GM18507 (cell line): ENCODE measurements at places on chromosomes 1 and 21.

GRCh38 chr1:151065089-151065645, 5.0 kb downstream of the MLLT11 start:
- DNase-seq: no peak

DNA sequence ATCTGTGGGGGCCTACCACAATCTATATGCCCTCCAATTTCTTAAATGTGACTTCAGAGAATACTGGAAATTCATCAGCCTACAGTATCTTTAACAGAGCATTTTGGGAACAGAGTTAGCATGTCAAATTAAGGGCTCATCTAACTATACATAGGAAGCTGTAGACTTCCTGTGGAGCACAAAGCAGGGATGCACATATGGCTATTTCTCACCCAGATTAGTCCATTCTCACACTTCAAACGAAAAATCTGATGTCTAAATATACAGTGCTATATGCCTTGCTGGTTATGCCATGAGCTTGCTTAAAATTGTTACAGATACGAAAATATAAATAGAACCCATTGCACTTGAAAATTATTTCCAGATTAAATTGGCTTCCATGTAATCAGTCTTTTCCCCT, 1922.8 kb downstream of the MRPL39 start:
- DNase-seq: no peak

- no peak for DNase-seq
These were observed 49.8 kb downstream of the ARHGEF16 start for GRCh38 chr1:3504151-3504821.

- DNase-seq: no peak
These were observed 83.3 kb downstream of the MPZL1 start for GRCh38 chr1:167805041-167805556.

GRCh38 chr1:163877016-163877415, 555.3 kb downstream of the NUF2 start:
- no peak for DNase-seq

- DNase-seq: no peak
These were observed 136.9 kb upstream of the BMP8A start for GRCh38 chr1:39354572-39354971.

- no peak for DNase-seq
These were observed 60.0 kb upstream of the KCTD3 start for GRCh38 chr1:215507119-215507518.

GRCh38 chr1:192879406-192879805, 70.6 kb downstream of the RGS2 start:
- no peak for DNase-seq

DNA sequence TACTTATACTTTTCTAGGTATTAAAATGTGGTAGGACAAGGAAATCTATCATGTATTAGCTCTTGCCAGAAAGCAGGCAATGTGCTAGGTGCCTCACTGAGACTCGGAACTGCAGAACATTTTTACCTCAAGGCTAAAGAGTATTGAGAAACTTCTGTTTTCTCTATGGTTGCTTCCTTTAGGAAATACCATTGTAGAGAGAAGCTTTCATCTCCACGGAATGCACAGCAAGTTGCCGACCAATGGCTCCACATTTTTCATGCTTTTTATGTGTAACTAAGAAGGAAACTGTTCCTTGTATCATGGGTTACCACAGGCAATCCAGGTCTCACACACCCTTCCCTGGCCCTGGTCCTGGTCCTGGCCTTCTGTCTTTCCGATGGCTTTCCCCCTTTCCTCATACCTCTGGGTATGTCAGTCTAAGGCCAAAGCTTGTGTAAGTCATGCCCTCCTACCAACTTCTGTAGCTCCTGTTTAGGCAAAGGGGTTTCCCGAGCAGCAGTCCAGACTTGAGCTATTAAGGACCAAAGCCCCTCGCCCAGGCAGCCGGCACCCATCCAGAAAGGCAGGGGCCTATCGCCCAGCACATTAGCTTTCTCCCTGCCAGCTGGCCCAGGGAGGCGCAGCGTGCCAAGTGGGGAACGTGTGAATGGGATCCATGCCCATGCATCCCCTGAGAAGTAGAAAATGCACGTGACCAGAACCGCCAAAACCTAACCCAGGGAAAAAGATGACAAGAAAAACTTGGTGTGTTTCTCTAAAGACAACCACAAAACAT, 225.0 kb downstream of the PBX1 start:
- no peak for DNase-seq

DNA sequence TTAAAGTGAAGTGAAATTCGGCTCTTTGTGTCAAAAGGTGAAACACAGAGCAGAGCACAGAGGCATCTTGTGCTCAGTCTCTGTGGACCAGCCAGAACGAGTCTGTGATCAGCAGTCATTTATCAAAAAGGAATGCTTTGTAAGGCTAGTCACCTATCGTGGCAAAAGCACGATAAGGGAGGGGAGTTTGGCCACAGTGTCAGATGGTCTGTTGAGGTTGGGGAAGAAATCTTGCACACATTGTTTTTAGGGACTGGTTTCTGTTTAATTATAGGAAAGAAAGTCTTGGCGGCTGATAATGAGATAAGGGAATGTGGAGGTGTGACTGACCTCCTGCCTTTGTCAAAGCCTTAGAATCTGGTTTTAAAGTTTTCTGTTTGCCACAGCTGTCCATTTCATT, 58.2 kb upstream of the KIAA1614 start:
- DNase-seq: no peak

GRCh38 chr1:36156329-36157114, 562 bp downstream of the MAP7D1 start:
- no peak for DNase-seq

- DNase-seq: no peak
These were observed 592 bp downstream of the ZNF692 start for GRCh38 chr1:248858096-248858890.

DNA sequence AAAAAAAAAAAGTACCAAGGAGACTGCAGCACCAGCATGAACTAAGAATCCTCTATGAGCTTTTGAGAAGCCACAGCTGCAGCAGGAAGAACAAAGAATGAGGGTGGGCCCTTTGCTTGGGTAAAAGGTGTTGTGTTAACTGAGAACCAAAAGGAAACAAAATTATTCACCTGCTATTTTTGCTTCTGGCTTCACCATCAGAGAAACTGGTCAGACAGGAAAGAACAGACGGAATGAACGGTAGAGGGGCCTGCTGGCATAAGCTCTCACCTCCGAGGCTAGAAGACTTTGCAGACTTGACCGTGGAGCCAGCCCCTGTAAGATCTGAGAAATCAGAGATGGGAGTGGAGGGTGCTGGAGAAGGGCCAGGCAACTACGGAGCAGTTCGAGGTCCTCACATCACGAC, 27.6 kb downstream of the IL10RB start:
- DNase-seq: no peak

GRCh38 chr1:43011020-43011419, 52.4 kb upstream of the SLC2A1 start:
- DNase-seq: no peak

GRCh38 chr21:41605178-41605933, 97.4 kb upstream of the TMPRSS2 start:
- no peak for DNase-seq

DNA sequence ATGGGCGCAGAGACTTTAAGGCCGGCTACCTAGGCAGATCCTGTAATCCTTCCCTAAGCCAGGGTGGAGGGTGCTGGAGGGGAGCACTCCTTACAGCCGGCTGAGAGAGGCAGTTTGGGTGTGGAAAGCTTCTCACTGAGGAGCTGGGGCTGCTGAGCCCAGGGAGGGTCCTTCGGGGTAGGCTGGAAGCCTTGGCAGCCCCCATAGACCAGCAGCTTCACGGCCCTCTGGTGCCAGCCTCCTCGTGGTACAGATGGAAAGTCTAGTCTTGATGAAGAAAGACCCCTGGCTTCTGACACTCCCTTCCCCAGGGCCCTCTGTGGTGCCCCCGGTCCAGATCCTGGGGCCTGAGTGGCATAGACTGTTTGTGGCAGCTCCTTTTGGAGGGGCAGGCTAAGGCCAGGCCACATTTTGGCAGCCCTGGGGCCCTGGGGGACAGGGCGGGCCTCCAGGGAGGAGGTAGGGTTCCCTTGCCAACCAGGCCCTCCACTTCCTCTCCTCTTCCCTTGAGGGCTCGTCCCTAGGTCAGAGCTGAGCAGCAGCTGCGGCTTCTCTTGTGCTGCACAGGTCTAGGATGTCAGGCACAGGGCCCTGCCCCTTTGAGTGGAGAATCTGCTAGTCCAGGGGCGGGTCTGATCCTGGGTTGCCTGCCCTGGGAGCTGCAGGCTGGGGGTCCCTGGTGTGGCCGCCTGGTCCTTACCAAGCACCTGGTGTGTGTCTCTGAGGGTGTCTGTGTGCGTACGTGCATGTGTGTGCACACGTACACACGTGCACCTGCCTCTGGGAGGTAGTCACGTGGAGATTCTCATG, 4.8 kb downstream of the AMPD2 start:
- DNase-seq: no peak

- DNase-seq: no peak
These were observed 1.6 kb downstream of the CD84 start for GRCh38 chr1:160577671-160578070.

DNA sequence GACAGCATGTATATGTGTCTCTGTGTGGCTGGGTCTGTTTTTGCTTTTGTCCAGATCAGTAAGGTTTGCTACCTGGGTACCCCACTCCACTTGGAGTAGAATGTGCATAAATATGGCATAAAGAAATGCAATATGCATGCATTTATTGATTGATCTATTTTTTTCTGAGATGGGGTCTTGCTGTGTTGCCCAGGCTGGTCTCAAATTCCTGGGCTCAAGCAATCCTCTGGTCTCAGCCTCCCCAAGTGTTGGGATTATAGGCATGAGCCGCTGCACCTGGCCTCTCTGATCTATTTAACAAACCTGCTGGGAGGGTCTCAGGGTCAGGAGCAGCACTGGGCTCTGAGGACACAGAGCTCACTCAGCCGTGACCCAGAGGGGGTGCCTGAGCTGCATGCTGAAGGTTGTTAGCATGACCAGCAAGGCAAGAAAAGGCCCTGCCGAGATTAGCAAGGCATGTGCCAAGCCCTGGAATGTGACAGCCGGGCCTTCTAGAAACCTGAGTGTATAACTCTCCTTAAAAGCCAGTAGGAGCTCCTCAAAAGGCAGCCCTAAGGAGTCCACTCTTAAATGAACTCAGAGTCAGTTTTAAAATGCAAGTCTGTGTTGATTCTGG, 22.5 kb downstream of the PCSK9 start:
- no peak for DNase-seq

GRCh38 chr1:114446198-114446597, 64.8 kb downstream of the TRIM33 start:
- DNase-seq: no peak

GRCh38 chr1:169615803-169616202, 14.1 kb downstream of the SELP start:
- no peak for DNase-seq

GRCh38 chr1:231201979-231202633, 38.9 kb upstream of the GNPAT start:
- no peak for DNase-seq
